ENCODE measurements at places on chromosomes 1 and 21.

GRCh38 chr1:15254559-15254958, 7.5 kb downstream of the FHAD1 start:
- DNase-seq: no peak

- DNase-seq: no peak
Observed at GRCh38 chr1:167616521-167616920, 13.5 kb upstream of the RCSD1 start.

- DNase-seq: peak; percentile 55
Observed at GRCh38 chr1:205310976-205311704, 10.4 kb downstream of the NUAK2 start.

GRCh38 chr1:226920446-226920894, 19.6 kb upstream of the COQ8A start:
- no peak for DNase-seq

GRCh38 chr1:19505693-19506457, 20.5 kb upstream of the CAPZB start:
- peak; percentile 88 for DNase-seq

DNA sequence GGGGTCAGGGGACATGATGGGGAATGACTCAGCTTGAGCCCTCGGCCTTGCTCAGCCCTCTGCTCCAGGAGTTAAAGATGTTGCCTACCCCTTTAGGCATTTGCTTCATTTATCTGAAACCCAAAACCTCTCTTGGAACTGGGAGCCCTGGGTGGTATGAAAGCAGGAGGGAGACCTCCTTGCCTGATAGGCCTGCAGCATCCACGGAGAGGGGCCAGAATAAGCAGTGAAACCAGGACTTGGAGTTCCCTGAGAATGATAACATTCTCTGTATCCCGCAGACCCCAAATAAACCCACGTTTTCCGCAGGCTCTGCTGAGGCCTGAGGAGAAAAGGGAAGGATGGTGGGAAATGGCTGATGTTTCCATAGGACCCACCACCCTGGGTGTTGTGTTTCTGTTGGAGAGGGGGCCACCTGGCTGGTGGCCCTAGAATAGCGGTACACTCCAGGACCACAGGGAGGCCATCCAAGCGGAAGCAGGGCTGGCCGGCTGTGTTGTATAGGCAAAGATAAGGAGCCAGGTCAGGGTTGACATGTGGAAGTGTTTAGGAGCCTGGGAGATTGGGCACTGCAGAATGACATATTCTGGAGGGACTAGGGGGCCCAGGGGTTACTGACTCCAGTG, 77.4 kb downstream of the FOXD2 start:
- DNase-seq: no peak

- DNase-seq: no peak
Observed at GRCh38 chr21:38308532-38309119, 51.8 kb downstream of the KCNJ15 start.

- DNase-seq: peak; percentile 72
Observed at GRCh38 chr1:212700892-212701819, 1.5 kb upstream of the BATF3 start.

Data from suppressor macrophage (primary cell).